ENCODE measurements at places on chromosomes 3 and 15.

DNA sequence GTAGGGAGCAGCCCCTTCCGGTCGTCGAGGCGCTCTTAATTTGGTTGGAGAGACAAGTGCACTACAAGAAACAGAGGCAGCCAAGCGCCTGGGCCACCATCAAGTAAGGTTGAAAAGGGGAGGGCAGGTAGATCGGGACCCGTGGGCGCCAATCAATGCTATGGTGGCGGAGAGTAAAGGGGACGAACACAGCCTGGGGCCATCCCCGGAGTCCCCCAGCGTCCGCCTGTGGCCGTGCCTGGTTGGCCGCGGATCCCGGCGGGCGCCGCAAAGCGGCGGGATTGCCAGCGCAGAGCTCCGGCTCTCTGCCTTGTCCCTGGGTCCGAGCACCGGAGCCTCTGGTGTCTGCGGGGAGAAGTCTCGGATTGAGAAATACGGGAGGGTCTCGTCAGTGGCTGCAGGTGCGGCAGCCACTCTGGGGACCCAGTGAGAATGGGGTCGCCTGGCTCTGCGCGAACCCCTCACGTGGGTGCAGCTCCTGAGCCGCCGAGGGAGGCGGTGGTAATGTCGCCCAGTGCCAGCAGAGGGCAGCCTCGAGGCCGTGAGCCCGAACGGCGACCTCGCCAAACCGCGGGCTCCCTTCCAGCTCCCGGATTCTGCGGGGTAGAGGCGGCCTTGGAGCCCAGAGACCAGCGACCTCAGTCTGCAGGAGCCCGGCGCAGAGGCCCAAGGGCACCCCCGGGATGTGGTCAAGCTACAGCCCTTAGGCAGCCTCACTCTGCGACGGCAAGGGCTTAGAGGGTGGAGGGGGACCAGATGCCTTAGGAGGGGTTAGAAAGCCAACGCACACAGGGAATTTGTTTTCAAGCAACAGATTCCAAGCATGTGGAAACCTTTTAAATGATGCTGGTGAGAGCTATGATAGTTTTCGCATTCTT is 10.8 kb downstream of the FOXL2 start:
- peak; percentile 47 for DNase-seq

GRCh38 chr3:187737368-187738070 is 7.7 kb downstream of the BCL6 start:
- no peak for DNase-seq

DNA sequence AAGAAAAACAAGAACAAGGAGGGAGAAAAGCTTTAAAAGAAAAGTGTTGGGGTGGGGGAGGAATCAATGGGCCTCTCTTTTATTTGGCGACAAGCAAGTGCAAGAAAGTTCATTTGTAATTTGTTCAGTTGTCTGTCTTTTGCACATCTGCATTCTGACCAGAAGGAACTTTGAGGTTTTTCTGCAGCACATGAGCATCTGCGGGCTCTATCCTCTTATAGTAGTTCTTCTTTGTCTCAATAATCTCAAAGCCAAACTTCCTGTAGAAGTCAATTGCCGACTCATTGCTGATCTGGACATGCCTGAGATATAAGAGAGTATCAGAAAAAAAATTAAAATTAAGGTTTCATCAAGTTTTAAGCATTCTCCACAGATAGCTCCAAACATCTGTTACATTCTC is 24.4 kb downstream of the NAA50 start:
- DNase-seq: no peak

DNA sequence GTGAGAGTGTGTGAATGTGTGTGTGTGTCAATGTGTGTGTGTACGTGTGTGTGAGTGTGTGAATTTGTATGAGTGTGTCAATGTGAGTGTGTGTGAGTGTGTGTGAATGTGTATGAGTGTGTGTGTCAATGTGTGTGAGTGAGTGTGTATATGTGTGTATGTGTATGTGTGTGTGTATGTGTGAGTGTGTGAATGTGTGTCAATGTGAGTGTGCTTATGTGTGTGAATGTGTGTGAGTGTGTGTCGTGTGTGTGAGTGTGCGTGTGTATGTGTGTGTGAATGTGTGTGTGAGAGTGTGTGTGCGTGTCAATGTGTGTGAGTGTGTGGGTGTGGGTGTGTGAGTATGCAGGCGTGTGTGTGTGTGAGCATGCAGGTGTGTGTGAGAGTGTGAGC is 93.5 kb upstream of the ALDH1A3 start:
- no peak for DNase-seq

DNA sequence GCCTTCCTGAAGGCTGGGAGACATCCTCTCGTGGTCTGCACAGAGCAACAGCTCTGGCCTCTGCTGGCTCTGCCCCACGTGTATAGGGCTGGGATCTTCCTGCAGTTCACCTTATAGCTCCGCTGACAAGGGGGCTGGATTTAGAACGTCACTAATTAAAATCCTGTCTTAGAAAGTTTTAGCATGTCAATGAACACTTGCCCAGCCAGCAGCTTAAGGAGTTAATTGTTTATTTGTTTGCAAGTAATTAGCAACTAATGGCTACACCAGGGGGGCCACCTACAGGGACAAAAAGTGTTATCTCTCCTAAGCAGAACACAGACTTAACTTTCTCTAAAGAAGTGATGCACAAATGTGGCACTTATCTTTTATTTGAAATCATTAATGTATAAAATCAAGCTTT is at the start of gene HESX1:
Gene HESX1, minus strand, starts transcription at position 84 of the 403 bp plus-strand sequence. Its CDS starts 60 bp downstream, at position 24.
- no peak for DNase-seq

- no peak for DNase-seq
Observed at GRCh38 chr3:27290760-27291159, 78.4 kb downstream of the NEK10 start.

- no peak for DNase-seq
Observed at GRCh38 chr3:125032683-125033082, 23.1 kb downstream of the HEG1 start.

GRCh38 chr3:128487813-128488635 is 5.0 kb downstream of the GATA2 start:
- no peak for DNase-seq

DNA sequence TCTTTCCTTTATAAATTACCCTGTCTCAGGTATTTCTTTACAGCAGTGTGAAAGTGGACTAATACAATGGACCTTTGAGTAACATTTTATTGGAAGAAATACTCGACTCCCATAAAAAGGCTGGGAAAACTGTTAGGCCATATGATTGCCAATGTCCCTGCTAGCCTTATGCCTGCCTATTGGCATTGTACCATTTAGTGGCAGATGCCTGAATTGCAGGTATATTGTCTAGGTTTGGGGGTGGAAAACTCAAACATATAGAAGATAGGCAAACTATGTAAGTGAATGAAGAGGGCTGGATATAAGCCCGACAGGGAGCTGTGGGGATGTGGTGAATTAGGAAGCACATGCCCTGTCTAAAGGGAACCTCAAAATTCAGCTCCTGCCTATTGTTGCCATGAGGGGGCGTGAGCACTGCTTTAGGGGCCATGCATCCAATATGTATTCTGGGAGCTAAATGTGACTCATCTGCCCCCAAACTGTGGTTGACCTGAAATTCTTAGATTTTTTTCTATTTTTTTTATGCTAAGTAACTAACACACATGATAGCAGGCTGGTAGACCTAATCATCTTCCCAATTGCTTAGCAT is 65.2 kb upstream of the TRA2B start:
- no peak for DNase-seq

GRCh38 chr3:102163039-102163817 is 271.6 kb upstream of the ZPLD1 start:
- no peak for DNase-seq

DNA sequence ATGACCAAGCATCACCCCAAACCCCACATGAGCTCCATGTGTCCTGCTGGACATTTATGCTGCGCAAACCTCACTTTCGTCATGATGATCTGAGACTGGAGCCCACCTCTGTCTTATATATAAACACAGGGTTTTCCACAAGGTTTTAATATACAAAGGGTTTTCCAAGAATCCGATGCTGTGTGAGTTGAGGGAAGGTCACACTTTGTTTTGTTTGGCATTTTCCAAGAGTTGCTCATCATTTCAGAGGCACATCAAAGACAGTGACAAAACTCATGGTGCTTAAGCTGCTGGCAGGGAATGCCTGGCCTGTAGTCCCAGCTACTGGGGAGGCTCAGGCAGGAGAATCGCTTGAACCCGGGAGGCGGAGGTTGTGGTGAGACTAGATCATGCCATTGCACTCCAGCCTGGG is 20.0 kb downstream of the EFCC1 start:
- DNase-seq: no peak

DNA sequence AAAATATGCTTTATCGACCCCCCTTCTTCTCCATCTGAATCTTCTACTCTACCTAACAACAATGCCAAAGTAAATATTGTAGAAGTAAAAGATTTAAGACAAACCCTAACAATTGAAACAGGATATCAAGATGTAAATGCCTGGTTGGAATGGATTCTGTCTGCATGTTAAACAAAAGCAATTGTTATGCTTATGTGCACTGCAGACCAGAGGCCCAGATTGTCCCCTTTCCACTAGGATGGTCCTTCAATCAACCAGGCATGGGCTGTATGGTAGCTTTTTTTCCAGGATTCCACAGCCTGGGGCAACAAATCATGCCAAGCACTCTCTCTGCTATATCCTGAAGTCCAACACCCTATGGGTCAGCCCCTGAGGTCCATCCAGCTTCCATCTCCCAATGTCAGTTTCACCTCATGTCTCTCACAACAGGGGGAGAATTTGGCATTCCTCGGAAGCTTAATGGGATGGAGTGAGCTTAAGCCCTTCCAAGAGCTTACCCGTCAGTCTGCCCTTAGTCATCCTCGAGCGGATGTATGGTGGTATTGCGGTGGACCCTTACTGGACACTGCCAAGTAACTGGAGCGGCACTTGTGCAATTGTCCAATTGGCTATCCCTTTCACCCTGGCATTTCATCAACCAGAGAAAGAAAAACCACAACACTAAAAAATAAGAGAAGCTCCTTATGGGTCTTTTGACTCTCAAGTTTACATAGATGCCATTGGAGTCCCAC is 36.2 kb downstream of the ZNF589 start:
- no peak for DNase-seq

GRCh38 chr3:12294885-12295580 is 6.2 kb downstream of the PPARG start:
- DNase-seq: no peak

GRCh38 chr15:45904019-45904418 is 269.2 kb downstream of the SQOR start:
- DNase-seq: no peak

GRCh38 chr15:74777769-74778598 is 3.9 kb upstream of the CSK start:
- DNase-seq: no peak

- DNase-seq: no peak
Observed at GRCh38 chr3:112681822-112682325, 40.9 kb upstream of the CCDC80 start.

- no peak for DNase-seq
Observed at GRCh38 chr3:125651244-125651643, 55.9 kb upstream of the OSBPL11 start.

DNA sequence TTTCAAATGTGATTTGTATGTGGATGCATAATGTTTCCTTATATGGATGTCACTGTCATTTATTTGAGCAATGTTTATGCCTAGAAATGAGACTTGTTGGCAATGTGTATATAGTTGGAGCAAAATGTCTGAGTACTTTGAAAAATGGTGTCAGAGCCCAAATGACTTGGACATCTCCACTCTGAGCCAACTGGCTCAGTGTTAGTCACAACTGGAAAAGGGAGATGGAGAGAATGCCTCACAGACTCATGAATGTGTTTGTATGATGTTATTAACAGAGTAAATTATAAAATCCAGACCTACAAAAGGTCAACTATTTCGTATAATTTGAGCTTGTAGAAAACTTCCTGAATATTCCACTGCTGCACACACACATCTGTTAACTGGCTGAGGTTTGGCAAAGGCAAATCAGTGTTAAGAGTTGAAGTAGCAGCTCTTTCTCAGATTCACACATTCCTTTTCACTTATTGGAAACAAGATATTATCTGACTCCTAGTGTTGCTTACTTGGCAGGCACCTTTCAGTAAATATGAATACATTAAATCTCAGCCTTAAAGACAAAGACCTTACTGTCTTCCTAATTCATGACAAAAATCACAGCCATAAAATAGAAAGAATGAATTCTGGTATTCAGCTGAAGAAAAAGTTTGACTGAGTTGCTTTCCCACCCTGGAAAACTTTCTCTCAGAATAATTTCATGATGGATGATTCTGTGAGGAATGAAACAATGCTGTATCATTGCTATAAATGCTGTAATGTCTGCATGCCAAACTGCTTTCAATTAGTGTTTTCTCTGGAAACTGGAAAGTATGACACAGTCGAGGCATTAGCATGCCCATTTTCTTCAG is 27.0 kb downstream of the ADIPOQ start:
- no peak for DNase-seq

DNA sequence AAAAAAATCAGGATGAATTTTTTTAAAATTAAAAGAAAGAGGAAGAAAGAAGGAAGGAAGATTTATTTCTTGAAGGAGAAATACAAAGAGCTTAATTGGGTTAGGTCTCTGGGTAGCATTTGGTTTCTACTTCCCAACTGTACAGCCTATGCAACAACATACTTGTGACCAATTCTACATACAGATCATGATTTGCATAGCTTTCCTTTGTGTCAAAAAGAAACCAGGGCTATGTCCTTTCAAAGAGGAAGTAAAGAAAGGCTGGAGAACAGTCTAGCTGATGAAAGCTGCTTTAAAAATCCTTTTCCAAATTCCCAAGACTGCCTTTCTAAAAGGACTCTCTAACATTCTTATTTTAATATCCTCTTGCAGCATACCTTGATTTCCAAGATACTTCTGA is 6.1 kb upstream of the HGD start:
- no peak for DNase-seq

GRCh38 chr3:29760226-29760685 is 479.4 kb downstream of the RBMS3 start:
- DNase-seq: no peak

DNA sequence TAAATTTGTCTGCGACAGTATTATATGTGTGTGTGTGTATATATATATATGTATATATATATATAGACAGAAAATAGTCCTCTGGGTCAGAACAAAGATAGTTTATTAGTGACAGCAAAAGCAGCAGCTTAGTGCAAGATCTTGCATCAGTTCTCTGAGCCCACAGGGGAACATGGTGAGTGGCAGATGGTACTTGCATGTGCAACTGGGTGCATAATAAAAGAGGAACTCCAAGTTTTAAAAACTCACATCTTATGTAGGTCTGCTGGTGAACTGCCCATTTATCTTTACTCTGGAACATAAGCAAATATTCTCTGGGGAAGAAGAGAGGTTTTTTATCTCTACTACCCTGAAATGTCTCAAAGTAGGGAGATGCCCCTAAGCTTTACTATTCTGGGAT is 276.4 kb downstream of the POLQ start:
- DNase-seq: no peak

All from stimulated activated CD8-positive, alpha-beta memory T cell treated with anti-CD3 and anti-CD28 coated beads, Interleukin-7, amount 100 ng/mL, for 1 hour (primary cell).